ENCODE measurements at places on chromosomes 4 and X. TPM values are rescaled to one million over a fixed set of nuclear protein-coding genes. Genes with fewer than 3 reads are reported as not detected.

Gene COX7B2
- not detected for total RNA-seq

DNA sequence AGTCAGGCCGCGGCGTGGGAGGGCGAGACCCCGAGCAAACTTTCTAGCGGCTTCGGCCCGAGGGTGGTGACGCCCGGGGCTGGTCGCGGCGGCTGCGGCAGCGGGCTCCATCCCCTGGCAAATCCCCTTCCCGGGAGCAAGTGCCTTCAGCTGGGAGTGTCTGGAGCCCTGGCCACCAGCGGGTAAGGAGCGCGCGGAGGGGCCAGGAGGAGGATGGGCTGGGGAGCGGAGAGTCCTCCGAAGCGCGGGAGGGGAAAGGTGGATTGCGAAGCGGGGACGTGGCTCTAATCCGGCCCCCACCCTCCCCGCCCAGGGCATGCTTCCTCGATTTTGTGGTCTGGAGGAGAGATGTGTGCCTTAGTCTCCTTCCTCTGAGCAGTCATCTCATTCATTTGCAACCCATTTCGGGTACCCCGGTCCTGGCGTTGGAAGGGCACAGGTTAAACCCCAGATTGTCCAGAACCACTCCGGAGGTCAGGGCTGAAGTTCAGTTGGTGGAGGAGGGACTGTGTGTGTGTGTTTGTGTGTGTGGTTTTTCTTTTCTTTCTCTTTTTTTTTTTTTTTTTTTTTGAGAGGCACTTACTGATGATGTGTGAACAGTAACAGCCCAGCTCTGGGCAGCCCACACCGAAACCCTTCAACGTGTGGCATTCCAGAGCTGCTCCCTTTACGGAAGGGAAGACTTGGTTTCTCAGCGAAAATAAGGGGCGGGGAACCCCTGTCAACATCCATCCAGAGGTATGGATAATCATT, 516 bp downstream of the SGMS2 start:
- DNase-seq, result peak; percentile 60

DNA sequence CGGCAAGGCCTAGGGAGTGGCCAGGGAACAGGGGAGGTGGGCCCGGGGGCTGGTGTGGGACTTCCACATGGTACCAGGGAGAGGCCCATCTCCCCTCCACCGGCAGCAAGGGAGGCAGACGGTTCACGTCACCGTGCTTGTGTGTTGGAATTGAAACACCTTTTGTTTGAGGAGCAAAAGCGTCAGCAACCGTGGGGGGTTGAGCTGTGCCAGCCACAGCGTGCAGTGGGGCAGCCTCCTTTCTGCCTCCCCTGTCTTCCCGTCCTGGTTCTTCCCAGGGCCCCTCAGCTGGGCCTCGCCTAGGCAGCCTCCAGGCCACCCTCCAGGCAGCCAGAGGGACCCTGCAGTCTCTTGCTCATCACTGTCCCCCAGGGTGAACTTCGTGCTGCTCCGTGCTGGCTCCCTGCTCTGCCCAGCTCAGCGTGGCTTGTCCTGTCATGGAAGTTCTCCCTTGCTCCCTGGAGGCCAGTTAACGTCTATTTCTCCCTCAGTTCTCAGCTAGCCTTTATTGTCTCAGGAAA, 32.1 kb upstream of the HGFAC start:
- peak; percentile 51 for DNase-seq

Gene MSX1
- total RNA-seq, result 1.9 TPM

Gene H2BW2
- not detected for total RNA-seq

Gene MAGEC3
- not detected for total RNA-seq

DNA sequence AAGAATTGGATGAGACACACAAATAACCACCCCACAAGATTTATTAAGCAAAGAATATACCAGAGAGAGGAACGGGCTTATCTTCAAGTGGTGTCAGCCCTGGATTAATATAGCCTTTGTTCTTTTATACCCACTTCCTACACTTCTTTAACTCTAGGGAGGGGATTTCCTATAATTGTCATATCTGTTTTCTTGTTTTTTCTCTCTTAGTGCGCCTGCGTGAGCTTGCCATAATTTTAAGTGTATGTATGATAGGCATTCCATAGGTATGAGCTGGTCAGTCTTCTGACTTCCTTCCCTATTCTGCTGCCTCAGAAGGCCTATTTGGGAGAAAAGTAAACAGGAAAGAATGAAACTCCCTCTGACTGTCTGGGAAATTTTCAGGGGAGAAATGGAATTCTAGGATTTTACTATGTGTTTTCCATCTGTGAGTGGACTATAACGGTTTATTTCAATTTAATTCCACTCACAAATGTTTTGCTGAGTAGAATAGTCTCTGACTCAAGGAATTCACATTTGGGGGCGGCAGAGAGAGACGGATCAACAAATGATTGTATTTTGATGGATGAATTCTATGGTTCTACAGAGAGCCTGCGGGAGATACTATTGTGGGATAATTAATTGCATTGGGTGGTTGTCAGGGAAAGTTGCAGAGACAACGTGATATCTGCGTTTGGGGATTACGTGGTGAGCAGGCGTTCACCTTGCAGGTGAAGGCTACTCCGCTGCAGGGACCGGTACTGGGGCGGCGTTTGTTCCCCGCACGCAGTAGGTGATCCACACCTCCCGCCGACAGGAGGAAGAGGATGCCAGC, 626 bp upstream of the CEP135 start:
- no peak for DNase-seq

Gene ARHGAP6
- 2.5 TPM for total RNA-seq

DNA sequence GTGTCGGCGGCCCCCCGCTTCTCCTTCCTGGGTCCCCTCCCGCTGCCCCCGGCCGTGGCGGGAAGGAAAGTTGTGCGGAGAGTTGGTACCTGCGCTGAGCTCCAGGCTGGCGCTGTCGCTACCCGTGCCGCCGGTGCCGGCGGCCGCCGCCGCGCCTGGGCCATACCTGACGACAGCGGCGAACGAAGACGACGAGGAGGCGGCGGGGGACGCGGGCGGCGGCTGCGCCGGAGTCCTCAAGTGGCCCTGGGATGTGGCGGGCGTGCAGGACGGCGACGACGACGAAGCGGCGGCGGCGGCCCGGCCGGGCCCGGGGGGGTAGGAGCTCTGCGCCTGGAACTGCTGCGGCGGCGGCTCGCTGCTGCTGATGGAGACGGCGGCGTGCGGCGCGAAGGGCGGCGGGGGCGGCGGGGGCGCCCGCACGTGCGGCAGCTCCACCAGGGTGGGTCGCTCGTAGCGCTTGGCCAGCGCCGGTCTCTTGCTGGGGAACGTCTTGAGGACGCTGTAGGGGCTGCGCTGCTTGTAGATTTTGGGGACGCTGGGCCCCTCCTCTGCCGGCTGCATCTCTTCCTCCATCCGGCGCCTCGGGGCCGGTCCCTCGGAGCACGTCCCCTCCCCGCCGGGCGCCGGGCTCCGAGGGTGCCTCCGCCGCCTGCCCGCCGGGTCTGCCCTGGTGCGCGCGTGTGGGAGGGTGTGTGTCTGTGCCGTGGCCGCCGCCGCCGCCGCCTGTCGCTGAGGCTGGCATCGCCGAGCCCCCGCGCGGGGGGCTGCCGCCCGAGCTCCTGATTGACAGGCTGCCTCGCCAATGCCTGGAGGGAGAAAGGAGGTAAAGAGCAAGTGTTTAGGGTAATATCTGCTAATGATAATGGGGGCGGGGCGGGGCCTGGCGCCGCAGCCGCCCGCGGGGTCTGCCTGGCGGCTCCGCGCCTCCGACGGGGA, 618 bp downstream of the BEND4 start:
- peak; percentile 15 for DNase-seq

Gene LIAS
- 22.2 TPM for total RNA-seq

Gene ZFP92
- total RNA-seq, result 0.65 TPM

- no peak for DNase-seq
Measured at GRCh38 chr4:176883681-176884418, 91.1 kb upstream of the VEGFC start.

Gene MED28
- total RNA-seq, result 22.1 TPM

- DNase-seq, result no peak
Measured at GRCh38 chr4:91330555-91331137, 973.1 kb upstream of the GRID2 start.

DNA sequence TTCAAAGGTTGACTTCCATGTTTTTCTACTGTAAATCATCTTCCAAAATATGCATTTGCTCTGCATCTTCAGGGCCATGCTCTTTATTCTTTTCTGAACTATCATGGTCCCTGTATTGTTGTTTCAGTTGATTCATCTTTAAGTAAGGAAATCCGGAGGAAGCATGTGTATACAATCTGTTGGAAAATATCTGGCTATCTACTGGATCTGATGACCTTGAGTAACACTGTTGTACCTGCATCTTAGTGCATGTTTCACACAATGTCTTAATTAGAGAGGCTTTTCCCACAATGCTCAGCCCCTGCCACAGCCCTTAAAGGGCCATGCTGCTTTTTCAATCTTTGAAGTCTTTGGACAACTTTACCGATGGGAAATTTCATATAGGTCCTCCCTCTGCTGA, 61.8 kb upstream of the SH3RF1 start:
- DNase-seq, result no peak

Gene HAND2
- 131 TPM for total RNA-seq

Gene ZCCHC18
- 1.2 TPM for total RNA-seq

GRCh38 chrX:19350941-19351384, 7.2 kb downstream of the PDHA1 start:
- DNase-seq, result no peak

DNA sequence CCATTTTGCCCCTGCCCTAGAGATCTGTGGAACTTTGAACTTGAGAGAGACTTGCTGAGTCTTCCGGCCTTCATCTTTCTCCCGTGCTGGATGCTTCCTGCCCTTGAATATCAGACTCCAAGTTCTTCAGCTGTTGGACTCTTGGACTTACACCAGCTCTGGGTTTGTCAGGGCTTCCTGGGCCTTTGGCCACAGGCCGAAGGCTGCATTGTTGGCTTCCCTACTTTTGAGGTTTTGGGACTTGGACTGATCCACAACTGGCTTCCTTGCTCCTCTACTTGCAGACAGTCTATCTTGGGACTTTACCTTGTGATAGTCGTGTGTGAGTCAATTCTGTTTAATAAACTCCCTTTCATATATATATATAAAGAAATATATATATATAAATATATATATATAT, 1071.0 kb downstream of the ADGRL3 start:
- DNase-seq, result peak; percentile 80
